ENCODE measurements at places on chromosomes 5 and 9.

DNA sequence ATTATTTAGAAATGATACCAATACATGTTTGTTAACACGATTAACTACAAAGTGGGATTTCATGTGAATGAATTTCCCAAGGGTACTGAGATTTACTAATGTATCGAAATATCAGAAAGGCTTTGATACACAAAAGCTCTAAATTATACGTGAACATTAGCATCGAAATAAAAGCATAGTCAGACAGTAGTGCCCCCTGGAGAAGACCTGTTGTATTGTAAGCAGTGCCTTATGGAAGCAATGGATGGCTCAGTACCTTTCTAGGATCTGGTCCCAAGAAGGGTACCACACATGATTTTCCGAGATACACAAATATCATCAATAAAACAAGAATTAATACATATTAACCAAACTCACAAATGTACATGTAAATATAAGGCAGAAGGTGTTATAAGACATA lies 153.8 kb downstream of the CDH12 start:
- DNase-seq, result no peak

DNA sequence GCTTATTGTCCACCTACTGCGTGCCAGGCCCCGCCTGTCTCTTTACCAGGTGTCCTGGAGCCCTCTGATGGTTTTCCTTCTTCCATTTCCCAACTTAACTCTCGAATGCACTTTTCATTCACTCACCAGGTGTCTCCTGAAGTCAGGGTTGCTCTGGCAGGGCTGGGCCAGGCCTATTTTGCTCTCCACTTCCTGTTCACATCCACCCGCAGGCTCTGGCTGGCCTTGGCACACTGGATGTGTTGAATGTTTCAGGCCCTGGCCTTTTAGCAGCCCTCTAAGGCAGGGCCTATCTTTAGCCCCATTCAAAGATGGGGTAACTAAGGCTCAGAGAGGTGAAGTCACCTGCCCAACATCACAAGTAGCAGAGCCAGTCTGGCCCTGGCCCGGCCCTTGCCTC lies 16.4 kb downstream of the LRRC8A start:
- DNase-seq, result no peak

DNA sequence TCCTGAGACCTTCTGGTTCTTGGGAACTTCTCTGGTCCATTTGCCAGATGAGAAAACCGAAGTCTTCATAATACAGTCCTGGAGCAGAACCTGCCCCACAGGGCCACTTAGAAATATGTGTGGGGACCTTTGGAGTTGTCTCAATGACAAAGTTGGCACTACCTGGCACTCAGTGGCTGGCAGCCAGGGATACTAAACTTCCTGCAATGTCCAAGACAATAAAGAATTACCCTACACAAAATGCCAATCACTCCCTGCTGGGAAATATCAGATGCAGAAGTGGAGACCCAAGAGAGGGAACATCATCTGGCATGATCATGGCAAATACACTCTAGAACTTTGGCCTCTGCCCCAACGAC lies 29.6 kb downstream of the ADRB2 start:
- DNase-seq, result no peak

- DNase-seq, result no peak
Observed at GRCh38 chr9:11323457-11323856, 710.7 kb upstream of the PTPRD start.

DNA sequence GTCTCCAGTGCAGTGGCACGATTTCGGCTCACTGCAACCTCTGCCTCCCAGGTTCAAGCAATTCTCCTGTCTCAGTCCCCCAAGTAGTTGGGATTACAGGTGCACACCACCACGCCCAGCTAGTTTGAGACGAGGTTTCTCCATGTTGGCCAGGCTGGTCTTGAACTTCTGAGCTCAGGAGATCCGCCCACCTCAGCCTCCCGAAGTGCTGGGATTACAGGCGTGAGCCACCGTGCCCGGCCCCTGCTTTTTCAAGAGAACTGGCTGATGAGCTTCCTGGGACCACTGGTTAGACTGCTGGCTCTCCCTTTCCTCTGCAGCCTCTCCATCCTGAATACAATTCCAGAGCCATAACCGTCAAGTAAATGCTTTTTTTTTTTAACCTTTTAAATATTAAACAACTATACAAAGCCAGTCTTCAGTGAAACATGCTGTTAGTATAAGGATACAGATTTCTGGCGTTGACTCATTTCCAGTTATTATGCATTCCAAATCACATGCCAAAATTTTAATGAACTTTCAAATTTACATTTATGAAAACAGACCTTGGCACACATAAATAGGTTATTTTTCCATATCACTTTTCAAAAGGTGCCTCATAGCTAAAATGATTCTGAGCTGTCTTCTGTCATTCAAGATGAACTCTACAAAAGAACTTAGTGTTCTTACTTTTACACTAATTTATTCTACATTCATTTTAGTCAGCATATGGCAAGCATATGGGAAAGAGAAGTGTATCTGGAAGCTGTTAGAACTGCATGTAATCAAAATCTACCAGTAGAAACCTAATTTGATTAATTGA lies 116.0 kb downstream of the MLLT3 start:
- no peak for DNase-seq

DNA sequence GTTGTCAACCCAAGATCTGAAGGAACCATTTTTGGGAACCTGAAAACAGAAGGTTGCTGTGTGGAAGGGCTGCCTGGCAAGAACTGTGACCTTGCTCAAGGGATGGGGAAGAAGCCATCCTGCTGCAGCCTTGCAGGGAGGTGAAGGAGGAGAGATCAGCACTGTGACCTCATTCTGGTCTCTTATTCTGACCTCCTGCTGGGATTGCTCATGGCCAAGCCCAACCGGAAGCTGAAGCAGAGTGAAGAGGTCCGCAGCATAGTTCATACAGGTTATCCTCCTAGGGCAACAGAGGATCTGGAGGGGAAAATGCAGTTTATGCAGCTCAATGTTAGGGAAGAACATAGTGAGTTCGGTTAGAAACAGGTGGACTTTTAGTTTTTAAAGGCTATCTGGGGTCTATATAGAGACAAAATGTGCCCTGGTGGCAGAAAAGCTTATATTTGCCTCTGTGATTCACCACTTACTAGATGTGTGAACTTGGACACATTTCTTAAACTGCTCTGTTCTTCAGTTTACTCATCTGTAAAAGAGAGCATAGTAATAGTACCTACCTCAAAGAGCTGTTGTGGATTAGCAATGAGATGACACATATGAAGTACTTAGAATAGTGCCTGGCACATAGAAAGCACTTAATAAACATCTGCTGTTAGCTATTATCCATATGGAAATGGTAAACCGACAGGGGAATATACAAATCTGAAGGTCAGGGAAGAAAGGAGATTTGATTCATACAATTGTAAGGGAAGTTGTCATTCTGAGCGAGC lies 57.9 kb upstream of the BNC2 start:
- DNase-seq, result no peak

GRCh38 chr5:115243412-115243811 lies 19.3 kb downstream of the PGGT1B start:
- no peak for DNase-seq

Measured in activated naive CD4-positive, alpha-beta T cell treated with Interleukin-2 at 50 U/mL for 16 hours (primary cell).